ENCODE measurements at places on chromosomes 11 and 22.

DNA sequence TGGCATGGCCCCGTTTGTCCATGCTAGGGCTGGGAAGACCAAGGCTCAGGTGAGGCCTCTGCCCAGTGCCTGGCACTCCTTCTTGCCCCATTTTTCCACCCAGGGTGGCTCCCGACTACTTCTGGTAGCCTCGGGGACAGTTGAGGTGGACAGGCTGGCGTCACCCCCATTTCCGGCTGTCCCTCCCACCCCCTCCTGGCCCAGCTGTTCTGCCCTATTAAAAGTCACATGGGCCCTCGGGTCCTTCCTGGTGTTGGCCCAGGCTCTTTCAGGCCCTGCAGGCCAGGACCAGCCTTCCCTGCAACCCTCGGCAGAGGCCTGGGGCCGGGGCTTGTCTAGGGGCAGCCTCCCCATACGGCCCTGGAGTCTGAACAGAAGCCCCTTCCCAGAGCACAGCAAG is 9.5 kb downstream of the CD81 start:
- no peak for DNase-seq

- no peak for DNase-seq
These were observed 328 bp downstream of the CHEK2 start for GRCh38 chr22:28741200-28741784.

DNA sequence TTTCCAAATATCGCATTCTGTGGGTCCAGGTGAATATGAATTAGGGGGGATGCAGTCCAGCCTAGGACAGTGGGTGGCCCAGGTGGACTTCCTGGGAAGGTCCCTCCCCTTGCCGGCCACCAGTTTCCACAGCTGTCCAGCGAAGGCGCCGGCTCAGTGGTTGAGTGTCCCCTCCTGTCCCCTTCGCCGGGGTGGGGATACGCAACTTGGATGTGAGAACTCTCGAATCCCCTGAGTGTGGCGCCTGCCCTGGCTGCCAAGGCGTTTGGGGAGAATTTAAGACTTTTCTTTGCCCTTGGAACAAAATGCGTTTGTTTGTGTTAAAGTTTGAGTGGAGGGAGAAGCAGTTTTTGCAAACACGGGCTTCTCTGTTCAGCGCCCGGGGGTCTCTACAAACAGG is 123.7 kb downstream of the KCNQ1OT1 start:
- no peak for DNase-seq

- no peak for DNase-seq
These were observed 12.3 kb downstream of the CAT start for GRCh38 chr11:34451053-34451452.

- no peak for DNase-seq
These were observed 104.9 kb downstream of the ADAMTS15 start for GRCh38 chr11:130553306-130553705.

- DNase-seq: no peak
These were observed 31.5 kb downstream of the CD44 start for GRCh38 chr11:35170503-35170902.

- DNase-seq: no peak
These were observed 17.4 kb downstream of the SMCO4 start for GRCh38 chr11:93525601-93526345.

DNA sequence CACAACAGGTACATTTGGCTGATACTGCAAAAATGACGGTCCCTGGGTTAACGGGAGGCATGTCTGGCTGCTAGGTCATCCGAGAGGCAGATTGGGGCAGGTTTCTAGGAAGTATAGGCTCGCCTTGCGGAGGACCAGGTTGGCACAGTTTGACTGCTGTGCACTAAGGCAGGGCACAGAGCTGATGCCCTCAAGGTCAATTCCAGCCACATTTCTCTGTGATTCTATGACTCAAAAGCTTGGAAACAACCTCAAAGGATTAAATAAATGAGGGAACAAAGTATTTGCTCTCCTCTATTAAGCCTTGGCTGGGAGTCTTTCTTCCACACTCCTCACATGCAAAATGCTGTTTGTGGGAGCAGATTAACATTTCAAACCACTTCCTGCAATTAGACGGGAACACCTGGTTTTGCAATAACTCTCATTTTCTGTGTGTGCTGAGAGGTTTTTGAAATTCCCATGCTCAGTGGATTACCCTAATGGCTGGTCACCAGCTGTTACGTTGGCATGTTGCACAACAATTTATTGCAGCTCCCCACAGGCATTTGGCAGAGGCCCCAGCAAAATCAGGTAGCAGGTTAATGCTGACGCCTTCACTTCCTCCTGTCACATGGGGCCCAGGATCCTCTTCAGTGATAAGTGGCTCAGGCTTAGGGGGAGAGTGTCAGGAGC is 61.0 kb upstream of the PLET1 start:
- peak; percentile 89 for DNase-seq

Data from NCI-H2107 (cell line).